HFFc6 (cell line): ENCODE measurements at places on chromosomes 6 and 20.

DNA sequence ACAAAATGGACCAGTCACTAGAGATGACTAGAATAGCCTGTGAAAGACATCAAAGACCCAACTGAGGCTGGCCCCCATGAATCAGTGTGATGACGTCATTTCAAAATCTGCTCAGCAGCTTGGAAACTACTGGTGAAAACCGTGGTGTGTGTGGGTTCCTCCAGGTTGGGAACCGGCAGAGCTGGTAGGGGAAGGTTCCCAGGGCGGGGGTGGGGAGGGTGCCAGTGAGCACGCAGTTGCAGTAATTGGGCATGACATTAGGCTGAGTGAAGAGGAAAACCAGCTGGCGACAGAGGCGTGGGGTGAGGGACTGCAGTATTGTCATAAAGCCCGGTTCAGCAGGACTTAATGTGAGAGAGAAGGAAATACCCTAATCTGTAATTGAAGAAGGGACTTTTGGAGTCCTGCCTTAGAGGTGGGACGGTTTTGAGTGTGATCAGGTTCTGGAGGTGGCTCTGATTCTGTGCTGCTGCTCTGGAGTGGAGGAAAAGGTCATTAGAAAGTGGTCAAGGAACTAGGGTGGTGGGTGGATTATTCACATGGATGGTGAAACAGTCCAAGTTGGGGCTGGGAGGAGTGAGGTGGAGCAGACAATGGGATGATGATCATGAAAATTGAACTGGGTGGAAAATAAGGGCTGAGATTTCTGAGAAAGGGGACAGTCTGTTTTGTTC lies 52.0 kb upstream of the MTHFD1L start:
- no peak for DNase-seq

DNA sequence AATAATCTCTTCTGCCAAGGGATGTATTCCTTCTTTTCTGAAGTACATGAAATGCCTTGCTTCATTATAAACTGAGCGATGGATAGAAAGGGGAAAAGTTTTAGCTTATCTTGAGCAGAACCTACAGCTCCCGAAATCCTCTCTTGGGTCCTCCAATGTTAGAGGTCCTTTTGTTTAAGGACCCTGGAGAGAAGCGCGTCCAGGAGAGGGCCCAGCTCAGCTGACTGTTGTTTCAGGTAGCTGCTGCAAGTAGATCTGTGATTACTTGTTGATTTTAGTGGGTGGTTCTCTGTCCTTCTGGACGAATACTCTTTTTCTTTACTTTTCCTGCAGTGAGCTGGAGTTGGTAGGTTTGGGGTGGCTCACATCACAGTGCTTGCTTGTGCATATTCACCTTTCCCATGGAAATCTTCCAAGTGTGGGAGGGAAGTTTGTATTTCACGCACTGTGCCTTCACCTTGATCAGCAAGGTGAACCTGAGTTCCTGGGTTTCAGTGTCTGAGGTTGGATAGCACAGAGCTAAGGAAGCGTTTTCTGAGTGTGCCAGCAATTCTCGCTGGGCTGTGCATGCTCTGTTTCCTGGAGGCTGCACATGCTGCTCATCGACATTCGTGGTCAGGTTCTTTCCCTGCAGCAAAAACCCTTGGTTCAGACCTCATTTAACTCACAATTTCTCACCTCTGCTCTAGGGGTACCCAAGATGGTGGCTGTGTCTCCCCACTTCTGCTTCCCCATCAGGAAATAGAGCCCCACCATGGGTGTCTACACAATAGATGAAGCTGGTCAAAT lies 176.3 kb downstream of the JARID2 start:
- no peak for DNase-seq

DNA sequence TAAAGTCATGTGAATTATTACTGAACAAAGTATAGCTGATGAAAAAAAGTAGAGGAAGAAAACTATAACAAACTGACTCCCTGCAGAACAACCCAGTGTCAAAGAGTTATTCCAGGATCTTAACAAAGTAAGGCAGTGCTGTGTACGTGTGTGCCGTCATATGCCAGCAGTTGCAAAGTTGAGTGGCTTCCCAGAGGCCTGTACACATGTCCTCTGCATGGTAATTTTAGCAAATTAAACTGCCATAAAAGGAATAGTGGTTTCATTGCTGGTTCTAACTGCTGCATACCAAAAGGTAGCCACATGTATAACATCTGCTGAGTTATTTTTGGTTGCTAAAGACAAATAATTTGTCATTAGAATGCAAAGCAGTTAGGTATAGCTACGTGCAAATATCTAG lies 44.8 kb downstream of the RIPOR2 start:
- DNase-seq: no peak

GRCh38 chr6:145241721-145242120 lies 493.6 kb downstream of the EPM2A start:
- DNase-seq: no peak

DNA sequence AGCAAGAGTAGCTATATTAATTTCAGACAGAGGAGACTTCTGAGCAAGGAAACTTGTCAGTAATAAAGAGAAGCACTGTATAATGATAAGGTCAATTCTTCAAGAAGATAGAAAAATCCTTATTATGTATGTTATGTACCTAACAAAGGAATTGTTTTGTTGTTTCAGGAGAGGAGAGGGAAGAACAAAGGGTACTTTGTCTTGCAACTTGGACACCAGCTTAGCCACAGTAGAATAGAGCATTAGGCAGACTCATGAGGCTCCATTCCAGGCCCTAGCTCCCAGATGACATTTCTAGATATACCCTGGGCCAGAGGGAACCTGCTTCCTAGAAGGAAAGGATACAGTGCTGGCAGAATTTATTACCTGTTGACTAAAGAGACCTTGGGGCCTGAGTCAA lies 6.5 kb upstream of the NUS1 start:
- DNase-seq: no peak

DNA sequence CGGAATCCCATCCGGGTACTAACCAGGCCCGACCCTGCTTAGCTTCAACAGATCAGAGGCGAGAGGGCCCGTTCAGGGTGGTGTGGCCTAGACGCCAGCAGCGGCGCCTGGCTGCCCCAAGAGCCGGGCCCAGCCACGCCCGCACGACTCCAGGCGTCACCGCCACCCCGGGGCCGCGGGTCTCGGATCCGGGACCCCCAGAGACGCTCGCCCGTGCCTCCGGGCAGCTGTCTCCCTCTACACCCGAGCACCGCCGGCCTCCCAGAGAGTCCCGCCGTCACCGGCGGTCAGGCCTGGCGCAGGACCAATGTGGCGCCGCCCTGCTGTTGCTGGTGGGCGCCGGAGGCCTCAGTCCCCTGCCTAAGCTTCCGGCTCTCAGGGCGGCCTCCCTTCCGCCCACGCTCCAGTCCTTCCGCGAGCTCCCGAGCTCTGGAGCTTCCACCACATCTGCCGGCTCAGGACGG lies 441.2 kb upstream of the DEFB115 start:
- no peak for DNase-seq

DNA sequence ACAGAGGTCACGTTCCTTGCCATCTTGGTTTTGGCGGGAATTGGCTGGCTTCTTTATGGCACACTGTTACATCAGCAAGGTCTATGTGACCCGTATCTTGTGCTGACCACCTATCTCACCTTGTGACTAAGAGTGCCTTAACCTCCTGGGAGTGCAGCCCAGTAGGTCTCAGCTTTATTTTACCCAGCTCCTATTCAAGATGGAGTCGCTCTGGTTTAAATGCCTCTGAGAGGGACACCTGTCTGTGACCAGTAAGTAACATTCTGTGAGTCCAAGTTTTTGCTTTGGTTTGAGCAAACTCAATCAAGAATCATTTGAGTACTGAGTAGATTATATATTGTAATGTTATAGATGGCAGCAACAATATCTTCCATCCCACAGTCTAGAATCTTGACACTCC lies 85.0 kb downstream of the BMP2 start:
- DNase-seq: no peak

DNA sequence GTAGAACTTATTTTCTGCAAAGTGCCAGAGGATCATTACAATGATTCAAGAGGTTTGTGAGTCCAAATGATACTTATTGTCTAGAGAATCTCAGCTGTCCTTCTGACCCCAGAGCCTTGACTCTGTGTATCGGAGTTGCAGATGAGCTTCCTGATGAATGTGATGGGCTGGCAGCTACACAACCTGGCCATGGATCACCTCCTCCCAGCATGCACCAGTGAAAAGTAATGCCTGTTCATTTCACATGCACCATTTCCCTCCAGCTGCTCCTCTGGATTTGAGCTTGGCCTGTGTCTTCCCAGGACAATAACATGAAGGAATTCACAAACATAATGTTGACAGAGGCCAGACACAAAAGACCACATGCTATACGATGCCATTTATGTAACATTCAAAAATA lies 30.0 kb downstream of the SNHG17 start:
- DNase-seq: no peak

DNA sequence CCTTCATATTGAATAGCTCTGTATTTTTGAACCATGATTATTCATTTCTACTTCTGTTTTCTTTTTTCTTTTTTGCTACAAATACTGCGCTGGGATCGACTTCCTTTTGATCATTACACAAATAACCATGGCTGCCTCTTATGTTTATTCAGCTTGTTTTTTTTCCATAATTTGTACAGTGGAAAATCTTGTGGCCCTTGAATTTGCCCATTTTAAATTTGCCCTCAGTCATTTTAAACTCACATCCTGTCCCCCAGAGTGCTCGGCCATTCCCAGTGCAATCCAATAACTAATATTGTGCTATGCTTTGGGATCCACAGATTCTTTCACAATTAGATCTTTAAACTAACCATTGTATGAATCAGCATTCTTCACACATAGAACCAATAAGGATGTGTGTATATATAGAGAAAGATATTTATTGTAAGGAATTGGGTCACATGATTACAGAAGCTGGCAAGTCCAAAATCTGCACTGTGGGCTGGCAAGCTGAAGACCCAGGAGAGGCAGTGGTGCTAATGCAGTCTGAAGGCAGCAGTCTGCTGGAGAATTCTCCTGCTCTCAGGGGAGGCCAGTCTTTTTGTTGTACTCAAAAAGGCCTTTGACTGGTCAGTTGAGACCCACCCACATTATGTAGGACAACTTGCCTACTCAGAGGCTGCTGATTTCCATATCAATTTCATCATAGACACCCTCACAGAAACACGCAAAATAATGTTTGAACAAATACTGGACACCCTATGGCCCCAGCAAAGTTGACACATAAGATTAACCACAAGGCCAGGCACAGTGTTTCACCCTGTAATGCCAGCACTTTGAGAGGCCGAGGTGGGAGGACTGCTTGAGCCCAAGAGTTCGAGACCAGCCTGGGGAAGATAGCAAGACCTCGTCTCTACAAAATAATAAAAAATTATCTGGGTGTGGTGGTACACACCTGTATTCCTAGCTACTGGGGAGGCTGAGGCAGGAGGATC lies 147.1 kb downstream of the MTHFD1L start:
- no peak for DNase-seq

DNA sequence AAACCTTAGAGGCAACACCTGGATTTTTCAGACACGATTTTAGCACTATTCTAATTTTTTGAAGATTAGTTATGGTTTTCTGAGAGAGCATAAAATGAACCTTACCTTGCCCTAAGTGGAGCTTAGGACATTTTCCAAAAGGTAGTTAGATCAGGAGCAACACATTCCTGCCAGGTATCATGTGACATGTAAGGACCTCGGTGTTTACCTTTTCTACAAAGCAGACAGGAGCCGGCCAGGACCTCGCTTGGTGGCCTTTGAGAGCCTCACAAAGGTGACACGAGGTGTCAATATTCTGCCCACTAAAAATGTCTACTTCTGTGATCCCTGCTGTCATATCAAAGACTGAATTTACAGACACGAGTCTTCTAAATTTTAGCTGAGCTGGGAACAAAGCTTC lies 174.9 kb downstream of the SMOC2 start:
- no peak for DNase-seq

GRCh38 chr6:16911088-16911487 lies 149.8 kb upstream of the ATXN1 start:
- no peak for DNase-seq

GRCh38 chr6:15148356-15148946 lies 97.4 kb upstream of the JARID2 start:
- peak; percentile 44 for DNase-seq

DNA sequence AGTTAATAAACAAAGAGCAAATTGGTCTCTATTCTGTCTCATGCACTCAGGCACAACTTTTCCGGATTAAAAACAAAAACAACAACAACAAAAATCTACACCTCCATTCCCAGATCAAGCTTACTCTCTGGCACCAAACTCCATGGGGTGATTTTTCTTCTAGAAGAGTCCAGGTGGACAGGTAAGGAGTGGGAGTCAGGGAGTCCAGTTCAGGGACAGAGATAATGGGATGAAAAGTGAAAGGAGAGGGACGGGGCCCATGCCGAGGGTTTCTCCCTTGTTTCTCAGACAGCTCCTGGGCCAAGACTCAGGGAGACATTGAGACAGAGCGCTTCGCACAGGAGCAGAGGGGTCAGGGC lies 437 bp upstream of the HLA-A start:
- DNase-seq: no peak

- DNase-seq: no peak
Measured at GRCh38 chr6:15402406-15403045, 156.7 kb downstream of the JARID2 start.

DNA sequence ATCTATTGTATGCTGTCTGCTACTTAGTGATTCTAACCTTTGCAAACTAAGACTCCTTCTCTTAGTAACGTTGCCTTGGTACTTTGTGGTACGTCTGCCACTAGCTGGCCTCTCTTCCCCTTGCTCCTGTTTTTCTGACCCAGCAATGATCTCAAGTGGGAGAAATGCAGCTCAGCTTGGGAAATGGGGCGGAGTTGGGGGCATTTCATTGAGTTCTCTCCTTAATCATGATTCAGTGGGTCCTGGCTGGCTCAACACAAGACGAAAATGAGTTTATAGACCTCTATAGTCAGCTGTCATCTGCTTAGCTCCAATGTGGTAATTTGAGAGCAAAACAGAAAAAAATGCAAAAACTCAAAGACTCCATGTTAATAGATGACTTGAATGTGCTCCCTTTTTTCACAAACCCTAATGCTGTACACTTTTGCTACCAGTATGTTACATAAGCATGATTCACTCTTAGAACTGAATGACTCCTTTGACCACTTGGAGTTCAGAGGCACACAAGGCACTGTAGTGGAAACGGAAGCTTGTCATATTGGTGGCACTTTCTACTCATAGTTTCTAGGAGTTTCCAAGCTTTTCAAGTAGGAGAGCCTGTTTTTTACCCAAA lies 55.3 kb upstream of the SOX4 start:
- DNase-seq: no peak

DNA sequence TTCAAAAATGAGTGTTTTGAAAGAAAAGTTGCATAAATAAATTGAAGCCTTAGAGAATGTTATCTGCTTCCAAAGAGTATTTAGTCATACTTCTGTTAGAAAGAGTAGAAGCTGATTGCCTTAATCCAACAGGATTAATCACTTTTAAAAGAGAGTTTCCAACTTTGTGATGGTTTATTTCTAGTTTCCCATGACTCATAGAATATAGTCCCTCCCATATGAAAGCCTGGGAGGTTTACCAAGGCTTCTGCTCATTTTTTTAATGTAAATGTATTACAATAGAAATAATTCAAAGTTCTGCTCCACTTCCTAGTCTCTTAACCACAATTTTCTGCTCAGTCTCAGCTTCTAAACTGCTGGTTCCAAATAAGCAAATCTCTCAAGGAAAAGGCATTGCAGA lies 118.0 kb upstream of the IRAK1BP1 start:
- peak; percentile 28 for DNase-seq

GRCh38 chr6:36954262-36954931 lies at the start of gene PI16:
Gene PI16, plus strand, starts transcription at chr6:36954738. Its CDS starts 23 bp downstream, at chr6:36954761.
- DNase-seq: no peak
